DMS 273 treated with DMSO at 0.1 percent for 48 hours (cell line): ENCODE measurements at places on chromosomes 7 and 10.

DNA sequence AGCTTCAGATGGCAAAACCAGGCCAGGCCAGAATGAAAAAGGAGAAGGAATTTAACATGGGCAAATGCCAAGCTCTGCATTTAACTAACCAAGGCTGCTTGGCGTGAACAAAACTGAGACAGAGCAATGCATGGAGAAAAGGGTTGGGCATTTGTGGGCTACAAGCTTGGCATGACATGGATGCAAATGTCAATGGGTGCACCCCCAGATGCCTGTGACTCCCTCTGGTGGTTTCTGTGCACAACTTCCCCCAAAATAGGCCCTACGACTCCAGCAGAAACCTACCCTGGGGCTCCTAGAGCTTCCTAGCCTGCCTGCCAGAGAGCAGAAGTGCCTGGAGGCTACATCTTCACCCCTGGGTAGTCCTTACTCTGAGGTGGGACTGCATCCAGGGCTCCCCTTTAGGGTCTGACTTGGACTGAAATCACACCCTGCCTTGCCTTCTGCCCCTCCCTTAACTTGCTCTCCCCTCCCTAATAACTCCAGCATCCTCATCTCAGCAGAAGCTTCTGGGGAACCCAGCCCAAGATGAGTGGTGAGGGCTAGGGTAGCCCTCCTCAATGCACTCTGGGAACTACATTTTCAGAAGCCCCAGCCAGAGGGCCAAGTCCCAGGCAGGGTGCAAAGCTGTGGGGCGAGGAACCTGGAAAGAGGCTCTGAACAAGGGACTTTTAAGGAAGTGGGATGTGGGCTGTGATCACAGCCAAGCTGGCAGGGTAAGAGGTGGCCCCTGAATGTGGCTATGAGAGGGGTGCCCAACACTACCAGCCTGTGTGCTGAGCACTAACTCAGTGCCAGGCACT is 11.3 kb downstream of the GPRIN2 start:
- DNase-seq, result no peak

DNA sequence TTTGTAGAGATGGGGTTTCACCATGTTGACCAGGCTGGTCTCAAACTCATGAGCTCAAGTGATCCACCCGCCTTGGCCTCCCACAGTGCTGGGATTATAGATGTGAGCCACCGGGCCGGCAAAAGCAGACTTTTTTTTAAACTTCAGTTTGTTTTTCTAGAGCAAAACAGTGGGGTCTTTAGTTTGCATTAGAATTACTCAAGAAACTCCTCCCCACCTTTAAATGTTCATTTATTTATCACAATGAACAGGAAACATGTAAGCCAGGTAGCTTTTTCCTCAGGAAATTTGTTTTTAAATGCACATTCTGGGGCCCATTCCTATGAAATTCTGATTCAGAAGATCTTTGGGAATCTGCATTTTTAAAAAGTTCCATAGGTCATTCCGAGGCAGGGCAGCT is 56.0 kb upstream of the JAZF1 start:
- DNase-seq, result no peak

DNA sequence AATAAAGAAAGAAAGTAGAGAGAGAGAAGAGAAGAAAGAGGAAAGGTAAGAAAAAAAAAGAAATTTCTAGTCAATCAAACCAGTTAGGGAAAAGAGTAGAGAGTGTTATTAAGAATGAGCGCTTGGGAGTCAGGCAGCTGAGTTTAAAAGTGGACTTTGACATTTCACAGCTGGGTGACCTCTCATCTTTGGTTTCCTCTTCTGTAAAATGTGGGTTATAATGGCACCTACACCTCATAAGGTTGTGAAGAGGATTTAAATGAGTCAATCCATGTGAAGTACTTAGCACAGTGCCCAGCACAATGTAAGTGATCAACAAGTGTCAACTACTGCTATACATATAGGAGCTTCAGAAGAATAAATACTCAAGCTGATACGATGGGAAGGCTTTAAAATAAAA is 12.2 kb downstream of the HOXA1 start:
- no peak for DNase-seq

- DNase-seq, result no peak
These were observed 461.4 kb downstream of the GRM8 start for GRCh38 chr7:126791306-126791705.

DNA sequence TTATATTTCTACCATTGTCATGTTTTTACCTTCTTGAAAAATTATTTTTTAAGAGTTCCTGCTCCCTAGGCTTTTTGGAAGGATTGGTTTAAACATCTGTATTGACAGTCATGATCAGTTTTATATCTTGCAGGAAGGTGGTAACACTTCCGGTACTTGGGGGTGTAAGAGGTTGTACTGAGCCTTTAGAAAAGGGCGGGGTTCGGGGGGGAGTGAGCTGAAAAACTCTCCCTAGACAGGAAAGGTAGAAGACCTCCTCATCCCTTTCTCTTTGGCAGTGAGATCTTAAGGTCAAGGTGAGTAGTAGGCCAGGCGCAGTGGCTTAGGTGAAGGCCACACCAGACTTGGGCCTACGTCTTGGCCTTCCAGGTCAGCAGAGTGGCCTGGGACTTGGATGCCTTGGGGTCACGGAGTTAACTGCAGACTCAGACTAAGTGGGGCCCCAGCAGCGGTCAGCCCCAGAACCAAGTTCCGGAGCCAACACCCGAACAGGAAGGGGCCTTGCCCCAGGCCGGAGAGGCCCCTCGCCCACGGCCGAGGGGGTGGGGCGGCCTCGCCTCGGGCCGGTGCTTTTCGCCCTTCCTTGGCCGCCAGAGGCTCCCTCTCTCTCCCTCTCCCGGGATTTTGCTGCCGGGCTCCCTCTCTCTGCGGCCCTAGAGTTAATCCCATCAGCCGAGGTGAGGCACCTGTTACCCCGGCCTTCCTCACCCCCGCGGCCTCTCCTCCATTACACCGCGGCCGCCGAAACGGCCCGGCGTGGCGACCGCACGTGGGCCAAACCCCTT is at the start of gene PPP1R9A:
TSS of gene PPP1R9A (plus strand) at position 569 of the 785 bp plus-strand sequence. CDS start 2,520 bp downstream, outside the sequence.
- peak; percentile 28 for DNase-seq
